ENCODE measurements at places on chromosomes 3 and 15.

DNA sequence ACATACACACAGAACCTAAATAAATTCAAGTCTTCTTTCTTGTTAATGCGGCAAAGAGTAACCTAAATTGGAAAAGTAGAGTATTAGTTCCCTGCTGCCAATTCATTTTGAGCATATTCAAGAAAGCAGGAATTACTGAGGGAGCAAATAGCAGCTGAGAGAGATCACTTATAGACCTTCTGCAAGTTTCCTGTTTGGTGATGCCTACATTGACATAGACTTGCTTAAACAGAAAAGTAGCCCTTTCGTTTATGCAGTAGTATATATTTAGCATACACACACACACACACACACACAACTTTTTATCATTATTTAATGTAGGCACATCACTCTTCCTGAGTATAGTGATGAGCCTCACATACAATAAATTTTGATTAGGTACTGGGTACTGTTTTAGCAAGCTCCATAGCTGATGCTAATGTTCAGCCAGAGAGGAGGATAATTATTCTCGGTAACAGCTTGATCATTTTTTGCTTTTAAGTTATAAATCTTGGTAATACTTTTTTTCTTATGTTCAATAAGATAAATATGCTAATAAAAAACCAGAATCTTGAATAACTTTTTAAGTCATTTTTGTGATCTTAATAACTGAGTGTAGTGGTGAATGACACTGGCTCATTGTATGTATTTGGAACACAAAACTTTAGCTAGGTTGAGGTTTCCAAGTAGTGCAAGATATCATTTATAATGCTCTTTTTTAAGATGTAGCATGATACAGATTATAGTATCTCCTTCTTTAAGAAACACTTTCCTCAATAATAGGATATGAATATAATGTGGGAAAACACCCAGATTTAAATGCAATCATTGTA is 174.7 kb downstream of the MBNL1 start:
- no peak for DNase-seq

DNA sequence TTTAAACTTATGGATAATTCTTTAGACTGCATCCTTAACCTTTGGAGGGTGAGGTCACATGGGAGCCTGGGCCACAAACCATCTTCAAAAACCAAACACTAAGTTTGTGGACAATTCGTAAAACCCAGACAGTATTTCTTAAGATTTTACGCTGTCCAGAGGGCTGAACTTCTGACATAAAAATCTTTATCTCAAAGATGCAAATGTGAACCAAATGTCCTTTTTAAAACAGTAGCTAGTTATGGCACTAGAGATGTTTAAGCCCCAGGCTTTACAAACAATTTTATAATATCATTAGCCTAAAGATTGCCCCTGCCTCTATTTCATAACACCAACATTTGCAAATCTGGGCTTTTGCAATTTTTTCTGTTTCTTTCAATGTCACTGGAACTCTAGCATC is 287.2 kb downstream of the SATB1 start:
- DNase-seq: no peak

GRCh38 chr3:164748626-164749025 is 329.7 kb downstream of the SI start:
- no peak for DNase-seq

DNA sequence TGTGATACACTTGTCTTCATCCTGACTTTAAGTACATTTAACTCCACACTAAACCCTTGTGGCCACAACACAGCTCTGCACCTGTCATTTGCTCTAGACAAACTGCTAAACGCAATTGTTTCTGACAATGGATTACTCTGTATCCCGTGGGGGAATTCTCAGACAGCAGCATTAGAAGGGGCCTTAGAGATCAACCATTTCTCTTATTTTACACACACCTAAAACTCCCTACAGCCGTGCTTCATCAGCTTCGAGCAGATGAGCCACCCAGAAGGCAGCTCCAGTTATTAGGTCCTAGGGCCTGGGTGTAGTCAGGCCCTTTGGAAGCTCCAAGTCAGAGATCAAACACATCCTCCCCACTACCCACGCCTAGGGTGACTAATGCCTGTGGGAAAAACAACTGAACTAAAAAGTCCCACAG is 1.3 kb upstream of the IL12A start:
- DNase-seq: no peak

DNA sequence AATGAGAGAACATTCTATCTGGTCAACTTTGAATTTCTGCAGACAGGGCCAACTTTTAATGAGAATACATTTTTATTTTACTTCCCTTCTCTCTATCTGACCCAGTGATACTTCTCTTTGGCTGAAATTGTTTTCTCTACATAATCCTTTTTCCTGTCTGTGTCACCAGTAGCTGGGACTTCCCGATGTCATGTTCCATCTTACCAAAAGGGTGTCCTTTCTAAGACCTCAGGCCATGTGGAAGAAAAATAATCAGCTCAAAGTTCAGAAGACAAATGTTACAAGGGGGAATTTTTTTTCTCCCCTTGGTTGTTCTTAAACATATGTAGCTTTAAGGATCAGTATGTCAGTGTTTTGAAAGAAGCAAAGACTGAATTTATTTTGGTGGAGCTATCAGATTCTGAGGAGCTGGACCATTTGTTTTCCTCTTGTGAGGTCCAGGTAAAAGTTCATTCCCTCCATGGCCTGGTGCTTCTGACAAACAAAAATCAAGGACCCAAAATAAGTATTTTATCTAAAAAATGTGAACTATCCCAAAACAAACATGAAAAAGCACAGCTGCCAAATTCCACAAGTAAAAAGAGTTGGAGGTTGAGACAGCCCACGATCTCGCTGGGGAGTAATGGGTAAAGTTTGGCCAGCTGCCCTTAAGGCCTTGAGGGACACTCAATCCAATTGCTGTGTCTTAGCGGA is 859.4 kb upstream of the NR2F2 start:
- no peak for DNase-seq

DNA sequence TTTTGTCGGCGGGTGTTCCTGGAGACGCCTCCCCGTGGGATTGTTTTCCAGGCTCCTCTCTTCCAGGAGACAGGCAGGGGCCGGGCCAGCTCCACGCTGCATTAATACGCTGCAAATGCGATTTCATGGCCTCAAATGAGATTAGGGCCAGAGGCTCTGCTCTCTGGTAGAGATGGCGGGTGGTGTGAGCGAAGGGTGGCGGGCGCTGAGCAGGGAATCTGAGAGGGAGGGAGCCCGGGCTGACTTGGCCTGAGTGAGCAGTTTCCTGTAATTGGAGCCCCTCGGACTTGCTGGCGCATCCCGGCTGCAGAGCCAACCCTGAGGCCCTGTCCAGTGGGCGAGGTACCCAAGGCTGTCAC is 7.4 kb upstream of the CCDC33 start:
- DNase-seq: no peak

- no peak for DNase-seq
These were observed 555.0 kb upstream of the CCDC54 start for GRCh38 chr3:106822204-106822603.

- no peak for DNase-seq
These were observed 3.0 kb upstream of the COL8A1 start for GRCh38 chr3:99635348-99635747.

DNA sequence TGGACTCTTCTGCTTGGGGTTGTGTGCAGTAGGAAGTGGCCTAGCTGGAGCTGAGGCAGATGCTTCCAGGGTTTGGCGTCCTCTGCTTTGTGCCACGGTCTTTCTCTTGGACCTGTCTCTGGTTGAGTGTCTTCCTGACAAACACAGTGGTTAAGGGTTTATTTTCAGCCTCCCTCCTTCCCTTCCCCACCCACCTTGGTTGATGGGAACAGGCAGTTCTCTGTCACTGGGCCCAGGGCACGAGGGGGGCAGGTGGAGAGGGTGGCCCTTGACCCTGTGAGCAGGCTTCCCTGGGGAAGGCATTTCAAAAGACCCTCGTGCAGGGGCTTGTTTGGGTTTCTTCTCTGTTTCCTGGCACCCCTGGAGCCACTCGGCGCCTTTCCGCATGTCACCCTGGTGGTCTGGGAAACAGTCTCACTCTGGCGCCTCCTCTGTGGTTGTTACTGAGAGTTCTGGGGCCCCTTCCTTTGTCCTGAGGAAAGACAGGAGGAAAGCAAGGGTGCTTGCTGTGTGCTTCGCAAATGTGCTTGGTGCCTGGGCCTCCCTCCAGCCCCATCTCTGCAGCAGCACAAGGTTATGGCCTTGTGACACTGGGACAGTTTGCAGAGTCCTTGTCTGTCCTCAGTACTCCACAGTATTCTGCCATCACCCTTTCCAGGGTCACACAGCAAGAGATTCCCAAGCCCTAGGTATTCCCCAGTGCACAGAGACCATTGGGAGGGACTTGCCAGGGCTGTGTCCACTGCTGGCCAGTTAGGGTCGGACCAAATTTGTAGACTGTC is 10.3 kb upstream of the STAB1 start:
- DNase-seq: no peak

DNA sequence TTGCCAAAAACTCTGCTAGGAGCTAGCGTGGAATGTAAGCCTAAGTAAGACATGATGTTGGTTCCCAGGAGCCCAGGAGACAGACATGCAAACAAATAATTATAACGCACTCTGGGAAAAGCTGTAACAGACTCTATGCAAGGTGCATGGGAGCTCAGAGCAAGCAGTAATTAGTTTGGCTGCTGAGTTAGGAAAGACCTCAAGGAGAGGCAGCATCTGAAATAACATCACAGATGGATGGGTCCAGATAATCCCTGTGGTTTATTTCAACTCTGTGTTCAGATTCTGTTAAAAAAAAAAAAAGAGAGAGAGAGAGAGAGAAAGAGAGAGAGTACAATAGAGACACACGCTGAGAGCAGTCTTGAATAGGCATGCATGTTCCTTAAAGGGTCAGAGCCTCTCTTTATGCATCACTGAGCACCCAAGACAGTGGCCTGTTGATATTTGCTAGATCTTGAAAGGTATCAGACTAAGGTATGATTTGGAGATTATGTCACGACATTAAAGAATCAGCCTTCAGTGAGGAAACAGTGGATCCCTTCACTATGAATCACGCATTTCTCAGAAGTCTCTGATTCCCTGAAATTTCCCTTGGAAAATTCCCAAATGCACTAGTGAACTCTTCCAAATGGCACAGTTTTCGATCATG is 124.4 kb upstream of the LIPC start:
- no peak for DNase-seq

DNA sequence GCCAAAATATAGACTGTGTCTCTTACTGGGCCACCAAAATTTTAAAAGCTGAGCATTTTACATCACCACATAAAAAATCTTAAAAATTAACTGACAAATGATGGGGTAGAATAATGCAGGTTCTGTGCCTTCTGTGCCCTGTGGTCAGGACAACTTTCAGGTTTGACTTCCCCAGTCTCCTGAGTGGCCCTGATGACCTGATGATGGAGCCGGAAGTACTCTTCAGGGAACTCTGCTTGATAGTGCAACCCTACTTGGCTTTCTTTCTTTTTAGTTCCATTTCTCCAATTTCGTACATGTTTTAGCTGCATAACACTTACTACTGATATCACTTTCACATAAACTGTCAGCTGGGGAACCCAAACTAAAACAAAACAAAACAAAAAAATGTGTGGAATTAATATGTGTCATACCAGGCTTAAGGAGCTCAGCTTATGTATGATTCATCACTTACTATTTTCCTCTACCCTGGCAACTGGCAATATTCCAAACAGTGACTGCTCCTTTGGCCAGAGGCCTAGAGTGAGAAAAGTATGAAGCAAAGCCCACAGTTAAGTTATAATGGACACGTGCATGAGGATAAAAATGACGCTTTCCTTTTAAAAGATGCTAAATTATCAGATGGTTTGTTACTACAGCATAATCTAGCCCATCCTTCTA is 194.3 kb downstream of the BCHE start:
- no peak for DNase-seq

GRCh38 chr3:63654211-63654610 is 1.7 kb downstream of the SNTN start:
- no peak for DNase-seq

- DNase-seq: no peak
These were observed 163.6 kb downstream of the CTNNB1 start for GRCh38 chr3:41362638-41363559.

DNA sequence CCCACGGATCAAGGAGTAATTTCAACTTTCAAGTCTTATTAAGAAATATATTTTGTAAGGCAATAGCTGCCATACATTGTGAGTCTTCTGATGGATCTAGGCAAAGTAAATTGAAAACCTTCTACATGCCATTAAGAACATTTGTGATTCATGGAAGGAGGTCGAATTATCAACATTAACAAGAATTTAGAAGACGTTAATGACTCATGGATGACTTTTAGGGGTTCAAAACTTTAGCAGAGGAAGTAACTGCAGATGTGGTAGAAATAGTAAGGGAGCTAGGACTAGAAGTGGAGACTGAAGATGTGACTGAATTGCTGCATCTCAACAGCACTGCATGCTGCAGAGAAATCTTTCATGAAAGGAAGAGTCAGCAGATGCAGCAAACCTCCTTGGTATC is 48.1 kb upstream of the DCUN1D1 start:
- no peak for DNase-seq

GRCh38 chr3:25533399-25533798 is 105.3 kb downstream of the RARB start:
- no peak for DNase-seq

- DNase-seq: no peak
These were observed 413.7 kb upstream of the TBL1XR1 start for GRCh38 chr3:177610686-177611633.

DNA sequence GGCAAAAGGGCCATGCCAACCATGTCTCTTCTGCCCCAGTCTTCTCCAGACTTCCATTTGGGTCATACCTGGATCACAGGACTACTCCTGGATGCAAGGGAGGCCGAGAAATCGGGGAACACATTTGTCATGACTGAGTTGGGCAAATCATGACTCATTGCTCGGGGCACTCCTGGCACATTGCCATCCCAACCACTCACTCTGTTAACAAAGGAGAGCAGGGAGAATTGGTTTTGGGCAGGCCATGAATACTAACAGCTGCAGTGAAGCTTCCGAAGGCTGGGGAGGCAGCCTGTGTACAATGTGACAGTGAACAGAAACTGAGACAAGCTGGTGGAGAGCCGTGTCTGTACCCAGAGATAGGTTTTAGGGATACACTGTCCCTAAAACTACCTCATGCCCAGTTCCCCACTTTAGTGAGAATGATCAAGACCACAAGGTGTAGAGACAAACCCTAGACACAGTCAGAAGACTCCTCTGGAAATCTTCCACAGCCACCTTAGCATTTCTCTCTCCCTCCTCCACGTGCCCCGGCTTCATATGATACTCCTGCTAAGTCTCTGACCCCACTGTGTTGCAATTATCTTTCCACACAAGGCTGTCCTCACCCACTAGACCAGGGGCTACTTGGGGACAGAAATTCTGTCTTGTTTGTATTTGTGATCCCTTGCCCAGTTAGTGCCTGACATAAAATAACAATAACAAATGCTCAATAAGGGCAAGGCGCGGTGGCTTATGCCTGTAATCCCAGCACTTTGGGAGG is 10.5 kb upstream of the BUB1B start:
- DNase-seq: no peak

All from activated T-cell treated with anti-CD3 and anti-CD28 coated beads, Interleukin-2, amount 50 U/mL, for 24 hours (primary cell).